ENCODE measurements at places on chromosomes 1 and 21.

DNA sequence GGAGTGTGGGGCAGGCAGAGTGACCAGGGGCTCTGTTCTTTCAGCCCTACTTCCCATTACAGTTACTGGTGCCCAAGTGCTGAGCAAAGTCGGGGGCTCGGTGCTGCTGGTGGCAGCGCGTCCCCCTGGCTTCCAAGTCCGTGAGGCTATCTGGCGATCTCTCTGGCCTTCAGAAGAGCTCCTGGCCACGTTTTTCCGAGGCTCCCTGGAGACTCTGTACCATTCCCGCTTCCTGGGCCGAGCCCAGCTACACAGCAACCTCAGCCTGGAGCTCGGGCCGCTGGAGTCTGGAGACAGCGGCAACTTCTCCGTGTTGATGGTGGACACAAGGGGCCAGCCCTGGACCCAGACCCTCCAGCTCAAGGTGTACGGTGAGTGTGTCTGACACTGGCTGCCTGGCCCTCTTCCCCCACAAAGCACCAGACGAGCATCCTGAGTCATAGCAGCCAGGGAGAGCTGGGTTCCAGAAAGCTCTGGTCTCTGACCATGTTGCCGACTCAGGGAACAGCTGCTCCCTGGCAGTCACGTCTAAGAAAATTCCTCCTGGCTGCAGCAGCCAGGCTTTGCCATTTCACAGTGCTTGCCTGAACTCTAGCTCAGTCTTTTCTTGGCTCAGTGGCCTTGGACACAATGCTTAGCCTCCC is 3.3 kb downstream of the SLAMF8 start:
- no peak for DNase-seq

GRCh38 chr1:107748531-107748930 is 216.4 kb downstream of the VAV3 start:
- no peak for DNase-seq

GRCh38 chr1:182193908-182194550 is 132.5 kb upstream of the ZNF648 start:
- DNase-seq, result no peak

DNA sequence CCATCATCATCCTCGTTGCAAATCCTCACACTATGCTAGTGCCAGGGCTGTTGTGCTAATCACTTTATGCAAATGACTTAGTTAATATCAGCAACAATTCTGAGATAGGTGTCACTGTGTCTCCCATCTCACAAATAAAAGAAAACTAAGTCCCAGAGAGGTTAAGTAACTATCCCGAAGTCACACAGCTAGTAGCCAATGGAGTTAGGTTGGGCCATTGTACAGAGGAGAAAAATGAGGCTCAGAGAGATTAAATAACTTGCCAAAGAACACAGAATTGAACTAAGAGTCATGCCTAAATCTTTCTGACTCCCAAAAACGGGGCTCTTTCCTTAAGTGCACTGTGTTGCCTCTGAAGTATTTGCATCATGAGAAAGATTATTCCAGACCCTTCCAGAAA is 146.4 kb downstream of the MIS18A start:
- DNase-seq, result no peak

GRCh38 chr1:184947497-184948256 is 26.6 kb downstream of the NIBAN1 start:
- DNase-seq, result no peak

GRCh38 chr1:19289244-19289643 is 674 bp upstream of the AKR7A3 start:
- no peak for DNase-seq

- DNase-seq, result peak; percentile 16
These were observed 1.0 kb downstream of the SLC35D1 start for GRCh38 chr1:67052741-67053534.

DNA sequence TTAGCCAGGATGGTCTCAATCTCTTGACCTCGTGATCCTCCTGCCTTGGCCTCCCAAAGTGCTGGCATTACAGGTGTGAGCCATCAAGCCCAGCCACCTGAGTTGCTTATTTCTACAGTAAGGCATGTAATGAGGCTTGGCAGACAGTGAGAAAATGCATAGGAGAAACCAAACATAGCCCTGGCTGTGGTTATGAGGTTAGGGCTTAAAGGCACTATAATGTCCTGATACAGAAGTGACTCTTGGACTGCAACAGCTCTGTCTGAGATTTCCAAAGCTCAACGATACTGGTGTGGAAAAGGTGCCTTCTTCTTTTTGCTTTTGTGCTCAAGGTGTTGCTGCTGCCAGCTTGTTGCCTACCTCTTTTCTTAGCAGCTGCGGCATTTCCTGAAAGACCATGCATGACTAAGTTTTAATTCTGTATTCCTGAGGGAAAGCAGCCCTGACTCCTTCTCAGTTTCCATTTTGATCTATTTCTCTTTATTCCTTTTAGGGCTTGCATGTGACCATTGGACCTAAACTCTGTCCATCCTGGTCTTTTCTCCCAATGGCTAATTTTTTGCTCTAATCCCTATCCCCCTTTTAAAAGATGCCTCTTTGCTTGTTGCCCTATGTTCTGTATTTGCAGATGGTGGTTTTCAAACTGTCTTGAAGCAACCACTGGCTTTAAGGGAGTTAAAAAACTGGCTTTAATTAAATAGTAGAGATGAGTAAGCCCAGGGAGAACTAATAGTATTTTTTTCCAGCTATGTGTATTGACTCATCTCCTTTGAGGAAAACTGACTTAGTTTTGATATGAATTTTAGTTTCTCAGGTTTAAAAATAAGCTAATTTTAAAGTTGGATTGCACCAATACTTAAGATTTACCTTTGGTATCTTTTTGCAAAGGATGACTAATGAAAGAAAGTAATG is 70.3 kb downstream of the KIF1B start:
- DNase-seq, result no peak

GRCh38 chr1:35725596-35725995 is 6.9 kb upstream of the C1orf216 start:
- DNase-seq, result no peak

DNA sequence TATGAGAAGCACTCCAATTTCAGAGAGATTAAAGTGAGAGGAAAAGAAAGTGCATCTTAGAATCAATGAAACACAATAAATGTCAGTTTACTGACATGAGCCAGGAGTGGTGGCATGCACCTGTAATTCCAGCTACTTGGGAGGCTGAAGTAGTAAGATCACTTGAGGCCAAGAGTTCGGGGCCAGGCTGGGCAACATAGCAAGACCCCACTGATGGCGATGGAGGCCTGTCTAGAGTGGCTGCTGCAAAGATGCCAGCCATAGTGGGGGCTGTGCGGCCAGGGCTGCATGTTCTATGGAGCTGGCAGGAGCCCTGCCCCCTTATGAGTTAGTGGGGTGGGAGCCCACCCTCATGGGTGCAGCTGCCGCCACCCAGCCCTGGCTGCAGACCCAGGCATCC is 27.3 kb downstream of the ZCCHC17 start:
- DNase-seq, result no peak

DNA sequence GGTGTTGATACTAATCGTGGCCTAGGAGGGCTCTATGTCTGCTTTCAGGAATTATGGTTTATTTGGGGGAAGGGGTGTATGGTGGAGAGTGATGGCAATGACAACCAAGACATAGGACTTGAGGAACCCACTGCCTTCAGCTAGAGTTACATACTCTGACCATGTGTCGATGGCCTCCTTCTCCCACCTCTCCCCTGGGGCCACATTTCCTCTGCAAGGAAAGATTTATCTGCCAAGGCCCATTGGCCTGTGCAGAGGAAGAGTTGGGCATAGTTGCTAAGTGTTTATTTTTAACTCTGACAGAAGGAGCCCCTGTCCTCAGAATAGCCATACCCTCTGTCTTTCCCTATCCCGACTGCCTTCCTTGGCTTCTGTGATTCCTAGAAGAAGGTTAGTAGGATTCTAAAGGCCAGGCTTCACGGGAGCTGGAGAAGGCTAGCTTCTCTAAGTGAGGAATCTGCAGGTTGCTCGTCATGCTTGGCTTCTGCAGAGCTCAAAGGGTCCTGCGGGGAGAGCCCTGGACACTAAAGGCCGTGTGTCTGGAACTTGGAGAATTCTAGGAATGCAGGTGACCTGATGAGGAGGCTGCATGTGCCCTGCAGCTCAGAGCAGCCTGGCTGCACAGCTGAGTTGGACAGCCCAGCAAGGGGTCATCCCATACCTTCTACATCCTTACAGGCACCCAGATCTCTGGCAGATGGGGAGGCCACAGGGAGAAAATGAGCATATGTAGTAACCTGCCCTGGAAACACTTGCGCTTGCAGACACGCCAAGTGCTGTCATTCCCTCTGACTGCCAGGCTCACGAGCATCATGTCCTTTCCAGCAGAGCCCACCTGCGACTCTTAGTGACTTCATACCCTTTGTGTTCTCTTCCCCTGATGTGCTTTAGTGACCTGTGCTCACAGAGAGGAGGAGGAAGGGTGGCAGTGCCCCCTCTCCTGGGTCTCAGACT is 9.7 kb downstream of the MAPKAPK2 start:
- DNase-seq, result no peak

- no peak for DNase-seq
These were observed 151.2 kb downstream of the OMA1 start for GRCh38 chr1:58395355-58395754.

- DNase-seq, result peak; percentile 42
These were observed 5.3 kb downstream of the PTTG1IP start for GRCh38 chr21:44867999-44868700.

- DNase-seq, result no peak
These were observed 10.2 kb downstream of the EEIG2 start for GRCh38 chr1:108570128-108570527.

- DNase-seq, result no peak
These were observed 4.3 kb upstream of the CELA2A start for GRCh38 chr1:15452216-15452615.

DNA sequence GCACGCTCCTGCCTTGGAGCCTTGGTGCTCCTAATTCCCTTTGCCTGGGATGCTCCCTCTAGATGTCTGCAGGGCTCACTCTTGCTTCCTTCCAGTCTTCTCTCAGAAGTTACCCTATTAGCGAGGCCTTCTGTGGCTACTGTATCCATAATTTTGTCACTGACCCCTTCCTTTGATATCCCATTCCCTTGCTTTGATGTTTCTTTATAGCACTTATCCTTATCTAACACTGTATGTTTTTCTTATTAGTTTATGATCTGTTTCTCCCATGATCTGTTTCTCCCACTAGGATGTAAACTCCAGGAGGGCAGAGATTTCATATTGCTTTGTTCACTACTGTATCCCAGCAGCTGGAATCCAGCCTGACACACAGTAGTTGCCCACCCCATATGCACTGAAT is 263.4 kb downstream of the FOXD2 start:
- no peak for DNase-seq

GRCh38 chr21:45542667-45543370 is 579 bp upstream of the SLC19A1 start:
- DNase-seq, result no peak

DNA sequence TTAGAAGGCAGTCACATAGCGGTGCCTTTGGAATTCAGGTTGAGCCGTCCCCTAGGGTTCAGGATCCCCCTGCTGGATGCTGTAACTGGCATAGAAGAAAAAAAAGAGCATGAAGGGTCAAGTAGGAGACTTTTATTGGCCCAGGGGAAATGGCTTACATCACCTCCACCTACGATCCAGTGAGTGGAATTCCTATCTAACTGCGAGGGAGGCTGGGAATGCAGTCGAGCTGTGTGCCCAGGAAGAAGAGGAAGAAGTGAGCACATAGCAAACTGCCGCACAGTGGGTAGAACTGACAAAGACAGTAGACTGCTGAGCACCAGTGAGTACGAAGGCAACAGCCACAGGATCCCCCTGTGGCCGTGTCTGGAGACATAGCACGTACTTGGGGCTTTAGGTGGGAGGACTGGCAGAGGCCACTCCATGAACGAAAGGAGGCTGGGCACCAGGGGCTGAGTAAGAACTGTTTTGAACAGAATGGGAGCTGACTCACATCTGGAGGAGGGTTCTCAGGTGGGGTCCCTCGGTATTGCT is 79.2 kb downstream of the RNF220 start:
- no peak for DNase-seq

- no peak for DNase-seq
These were observed 140.7 kb downstream of the CYYR1 start for GRCh38 chr21:26432410-26432809.

Measured in T-helper 1 cell (primary cell).